ENCODE measurements at places on chromosomes 3 and 15.

DNA sequence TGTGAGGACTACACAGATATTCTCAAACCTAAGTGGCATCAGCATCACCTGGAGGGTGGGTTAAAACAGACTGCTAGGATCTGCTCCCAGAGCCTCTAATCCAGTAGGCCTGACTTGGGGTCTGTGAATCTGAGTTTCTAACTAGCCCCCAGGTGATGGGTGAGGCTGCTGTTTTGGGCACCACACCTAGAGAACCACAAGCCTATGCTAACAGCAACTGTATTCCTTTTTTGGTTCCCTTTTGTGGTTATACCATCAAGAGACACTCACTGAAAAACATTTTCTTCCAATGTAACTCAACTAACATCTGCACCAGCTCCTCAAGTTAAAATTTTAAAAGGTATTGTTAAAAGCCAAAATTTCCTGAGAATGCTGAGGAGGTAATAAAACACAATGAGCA, 16.0 kb downstream of the WDR82 start:
- DNase-seq, result no peak

DNA sequence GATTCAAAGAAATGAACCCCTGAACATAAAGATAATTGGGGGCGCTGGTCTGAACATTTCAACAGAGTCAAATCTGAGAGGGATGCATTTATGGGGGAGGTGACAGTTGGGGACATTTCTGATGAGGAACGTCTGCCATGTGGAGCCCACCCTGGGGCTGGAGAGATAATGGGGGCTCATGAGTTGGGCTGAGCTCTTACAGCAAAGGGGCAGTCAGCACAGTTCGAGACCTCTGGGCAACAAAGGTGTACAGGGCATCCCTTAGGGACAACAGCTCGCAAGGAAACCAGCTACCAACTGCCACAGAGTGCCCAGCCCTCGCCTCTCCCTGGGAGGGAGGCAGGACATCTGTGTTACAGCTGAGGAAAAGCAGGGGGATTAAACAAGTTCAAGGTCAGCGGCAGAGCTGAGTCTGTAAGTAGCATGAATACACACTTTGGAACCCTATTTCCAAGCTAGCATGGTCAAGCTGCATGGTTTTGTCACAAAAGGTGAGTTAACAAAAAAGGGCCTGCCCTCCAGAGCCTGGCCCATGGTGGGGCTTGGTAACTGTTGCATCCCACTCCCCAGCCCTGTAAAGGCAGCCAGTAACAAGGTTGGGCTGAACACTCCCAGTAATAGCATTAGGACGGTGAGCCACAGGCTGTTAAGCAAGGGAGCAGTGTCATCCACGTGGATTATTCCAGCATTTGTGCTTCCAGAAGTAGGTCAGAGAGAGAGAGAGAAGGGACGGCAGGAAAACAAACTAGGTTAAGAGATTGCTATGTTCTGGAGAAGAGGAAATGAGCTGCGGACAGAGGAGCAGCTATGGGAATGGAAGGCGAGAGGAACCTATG, 4.3 kb downstream of the GNB5 start:
- DNase-seq, result no peak

GRCh38 chr15:57505056-57505715, 86.5 kb upstream of the MYZAP start:
- DNase-seq, result no peak

DNA sequence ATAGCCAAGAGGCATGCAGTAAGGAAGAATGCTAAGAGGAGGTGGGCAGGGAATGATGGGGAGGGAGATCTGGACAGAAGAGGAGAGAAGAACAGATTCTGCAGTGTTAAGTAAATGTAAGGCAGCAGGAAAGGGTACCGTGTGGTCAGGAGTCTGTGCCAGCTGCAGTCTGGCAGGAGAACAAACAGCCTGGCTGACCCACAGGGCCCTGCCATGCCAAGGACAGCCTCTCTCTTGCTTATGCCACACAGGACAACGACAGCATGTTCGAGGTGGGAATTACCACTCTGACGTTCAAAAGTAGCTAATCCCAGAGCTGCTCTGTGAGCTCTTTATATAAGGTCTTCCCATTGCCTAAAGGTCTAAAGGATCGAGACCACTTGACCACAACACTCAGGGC, 31.3 kb downstream of the DAPK2 start:
- DNase-seq, result no peak
